CD4-positive, alpha-beta T cell treated with Interleukin-2 at 100 ng/mL for 4 hours (primary cell): ENCODE measurements at places on chromosomes 11 and 22.

GRCh38 chr11:12552692-12553091 lies 121.5 kb upstream of the TEAD1 start:
- no peak for DNase-seq

GRCh38 chr11:94199136-94200130 lies 70.8 kb downstream of the PANX1 start:
- DNase-seq: no peak

- peak; percentile 20 for DNase-seq
Measured at GRCh38 chr11:75174781-75175370, 24.0 kb downstream of the SLCO2B1 start.

DNA sequence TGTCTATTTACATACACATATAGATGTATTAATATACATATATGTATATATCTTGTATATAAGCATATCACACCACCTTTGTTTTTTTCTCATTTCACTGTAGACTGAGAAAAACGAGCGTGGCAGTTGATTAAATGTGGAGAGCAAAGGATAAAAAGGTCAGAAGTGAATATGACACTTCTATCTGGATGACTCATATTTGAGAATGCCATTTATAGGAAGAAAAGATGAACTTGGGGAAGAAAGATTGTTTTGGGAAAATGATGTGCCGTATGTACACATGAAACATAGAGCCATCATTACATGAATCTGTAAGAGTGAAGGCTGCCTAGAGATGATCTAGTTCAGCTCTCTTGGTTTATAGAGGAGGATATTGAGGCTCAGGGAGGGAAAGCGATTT lies 28.7 kb downstream of the AMOTL1 start:
- DNase-seq: no peak

- no peak for DNase-seq
Measured at GRCh38 chr11:62433904-62434276, 15.1 kb downstream of the SCGB1A1 start.

- DNase-seq: peak; percentile 83
Measured at GRCh38 chr22:24525416-24526037, 29.4 kb downstream of the GUCD1 start.

GRCh38 chr11:132471466-132471865 lies 1060.8 kb downstream of the OPCML start:
- no peak for DNase-seq
